NCI-H1417 treated with DMSO at 0.1 percent for 48 hours (cell line): ENCODE measurements at places on chromosomes 4 and X.

DNA sequence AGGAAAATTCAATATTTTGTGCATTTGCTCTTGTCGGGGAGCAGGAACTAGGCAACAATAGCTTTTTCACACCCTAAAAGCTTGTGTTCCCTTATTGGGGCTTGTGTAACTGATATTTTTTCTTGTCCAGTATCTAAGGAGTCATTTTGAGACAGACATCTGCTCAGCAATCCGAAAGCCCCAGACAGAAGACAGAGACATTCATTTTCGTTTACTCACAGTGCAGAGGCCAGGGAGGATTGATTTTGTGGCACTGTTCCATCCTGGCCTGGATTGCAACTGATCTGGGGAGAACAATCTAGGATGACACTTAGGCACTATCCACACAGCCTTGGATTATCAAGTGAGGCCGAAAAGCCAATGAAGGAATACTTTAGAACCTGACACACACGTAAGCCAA lies 27.4 kb upstream of the PLAC1 start:
- no peak for DNase-seq

GRCh38 chr4:110041735-110042134 lies 129.1 kb downstream of the EGF start:
- DNase-seq, result no peak

DNA sequence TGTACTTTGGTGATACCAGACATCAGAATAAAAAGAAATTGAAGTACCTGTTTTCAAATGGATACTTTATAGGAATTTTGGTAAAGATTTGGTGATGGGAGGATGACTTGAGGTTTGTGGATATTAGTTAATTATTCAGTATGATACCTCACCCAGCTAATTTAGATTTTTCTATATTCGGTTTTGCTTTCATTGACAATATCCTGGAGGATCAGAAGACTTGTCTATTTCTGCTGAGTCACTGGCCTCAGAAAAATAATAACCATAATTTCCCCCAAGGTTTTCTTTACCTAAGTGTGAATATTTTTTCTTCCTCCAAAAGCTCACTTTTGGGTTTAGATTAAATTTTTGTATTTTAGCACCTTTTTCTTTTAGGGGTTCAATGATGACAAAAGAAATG lies 100.2 kb downstream of the EGF start:
- DNase-seq, result no peak

DNA sequence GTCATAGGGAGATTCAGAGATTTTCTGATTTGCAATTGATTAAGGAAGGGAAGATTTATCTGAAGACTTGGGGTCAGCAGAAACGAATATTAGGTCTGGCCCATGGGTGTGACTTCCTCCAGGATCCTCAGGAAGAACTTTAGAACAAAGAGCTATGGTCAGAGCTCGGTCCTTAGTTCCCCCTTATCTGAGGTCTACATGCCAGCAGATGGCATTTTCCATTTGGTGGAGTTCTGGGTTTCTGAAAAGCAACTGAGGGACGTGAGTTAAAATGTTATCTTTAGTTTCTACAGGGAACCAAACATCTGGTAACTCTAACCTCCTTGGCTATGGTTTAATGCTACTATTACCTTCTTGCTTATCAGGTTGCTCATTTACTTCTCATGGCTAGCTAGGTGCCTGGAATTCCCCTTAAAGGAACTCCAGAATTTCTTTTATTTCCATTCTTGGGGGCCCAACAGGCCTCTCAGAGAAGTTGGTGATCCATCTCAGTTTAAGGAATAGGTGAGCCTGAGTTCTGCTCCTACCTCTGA lies 40.7 kb downstream of the KLF3 start:
- no peak for DNase-seq

- no peak for DNase-seq
Measured at GRCh38 chr4:26252349-26253025, 68.3 kb upstream of the RBPJ start.

DNA sequence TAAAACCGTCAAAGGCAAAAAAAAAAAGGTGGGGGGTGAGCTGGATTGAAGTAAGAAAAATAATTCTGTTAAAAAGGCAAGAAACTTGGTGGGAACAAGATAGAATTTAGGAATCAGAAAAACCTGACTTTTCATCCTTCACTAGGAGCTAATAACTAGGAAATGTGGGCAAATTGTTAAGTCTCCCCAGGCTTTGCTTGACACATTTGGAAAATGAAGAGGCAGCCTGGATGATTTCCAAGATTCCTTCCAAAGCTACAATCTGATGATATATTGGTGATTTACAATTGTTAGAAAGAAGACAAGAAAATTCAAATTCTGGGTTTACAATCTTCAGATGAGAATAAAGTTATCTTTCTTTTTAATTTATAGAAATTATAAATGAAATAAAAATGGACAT lies 1062.5 kb downstream of the ADGRL3 start:
- DNase-seq, result no peak

DNA sequence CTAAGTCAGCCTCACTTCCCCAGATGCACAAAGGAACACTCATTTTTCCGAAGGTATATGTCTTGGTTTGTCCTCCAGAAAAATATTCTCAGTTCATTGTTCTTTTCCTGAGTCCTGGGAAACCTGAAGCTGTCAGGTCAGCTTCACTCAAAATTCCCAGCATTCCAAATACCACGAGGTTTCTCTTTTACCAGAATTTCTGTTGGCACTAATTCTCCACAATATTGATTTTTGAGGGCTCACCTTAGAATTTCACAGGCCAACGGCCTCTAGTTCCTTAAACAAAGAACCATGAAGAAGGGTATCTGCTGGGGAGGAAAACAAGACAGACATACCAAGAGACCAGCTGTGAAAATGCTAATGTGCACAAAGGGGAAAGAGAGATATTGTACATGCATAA lies 8.0 kb upstream of the MAGEB5 start:
- no peak for DNase-seq

DNA sequence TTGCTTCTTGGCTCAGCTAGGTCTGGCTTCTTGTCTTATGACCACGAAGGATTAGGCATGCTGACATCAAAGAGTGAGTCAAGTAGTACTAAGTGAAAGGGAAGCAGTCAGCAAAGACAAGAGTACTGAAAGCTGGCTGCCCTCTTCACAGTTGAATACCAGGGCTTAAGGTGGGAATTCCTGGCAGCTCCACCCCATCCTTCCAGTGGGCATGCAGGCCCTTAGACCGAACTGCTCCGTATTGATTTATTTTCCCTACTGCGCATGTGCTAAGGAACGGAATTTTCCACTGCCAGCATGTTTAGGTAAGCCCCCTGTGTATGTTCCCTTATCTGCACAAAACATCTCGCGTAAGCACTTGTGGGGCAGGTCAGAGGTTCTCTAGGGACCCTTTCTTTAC lies 2320.1 kb downstream of the ARAP2 start:
- DNase-seq, result no peak

- DNase-seq, result no peak
Measured at GRCh38 chrX:45400027-45400779, 199.5 kb upstream of the DIPK2B start.

DNA sequence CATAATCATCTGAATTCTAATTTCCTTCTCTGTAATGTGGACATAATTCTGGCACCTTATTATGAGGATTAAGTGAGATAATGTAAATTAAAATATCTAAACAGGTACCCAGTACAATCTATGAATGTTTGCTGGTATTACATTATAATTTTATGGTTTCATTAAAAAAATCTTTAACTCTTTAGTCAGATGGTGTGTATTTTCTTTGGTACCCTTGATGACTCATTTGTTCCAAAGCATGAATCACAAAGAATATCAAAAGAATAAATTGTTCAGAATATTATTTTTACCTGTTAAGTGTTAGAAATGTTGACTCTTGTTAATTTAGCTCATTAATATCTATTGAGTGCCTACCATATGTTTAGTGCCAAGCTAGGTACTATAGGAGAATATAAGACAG lies 74.3 kb downstream of the SNX25 start:
- DNase-seq, result no peak

DNA sequence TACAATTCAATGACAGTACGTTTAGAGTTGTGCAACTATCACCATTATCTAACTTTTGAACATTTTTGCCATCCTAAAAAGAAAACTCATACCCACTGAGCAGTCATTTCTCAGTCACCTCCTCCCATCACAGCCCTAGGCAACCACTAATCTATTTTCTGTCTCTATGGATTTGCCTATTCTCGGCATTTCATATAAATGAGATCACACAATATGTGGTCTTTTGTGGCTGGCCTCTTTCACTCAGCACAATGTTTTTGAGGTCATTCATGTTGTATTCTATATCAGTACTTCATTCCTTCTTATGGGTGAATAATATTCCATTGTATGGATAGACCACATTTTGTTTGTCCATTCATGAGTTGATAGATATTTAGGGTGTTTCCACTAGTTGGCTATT lies 103.0 kb downstream of the PPEF1 start:
- no peak for DNase-seq

DNA sequence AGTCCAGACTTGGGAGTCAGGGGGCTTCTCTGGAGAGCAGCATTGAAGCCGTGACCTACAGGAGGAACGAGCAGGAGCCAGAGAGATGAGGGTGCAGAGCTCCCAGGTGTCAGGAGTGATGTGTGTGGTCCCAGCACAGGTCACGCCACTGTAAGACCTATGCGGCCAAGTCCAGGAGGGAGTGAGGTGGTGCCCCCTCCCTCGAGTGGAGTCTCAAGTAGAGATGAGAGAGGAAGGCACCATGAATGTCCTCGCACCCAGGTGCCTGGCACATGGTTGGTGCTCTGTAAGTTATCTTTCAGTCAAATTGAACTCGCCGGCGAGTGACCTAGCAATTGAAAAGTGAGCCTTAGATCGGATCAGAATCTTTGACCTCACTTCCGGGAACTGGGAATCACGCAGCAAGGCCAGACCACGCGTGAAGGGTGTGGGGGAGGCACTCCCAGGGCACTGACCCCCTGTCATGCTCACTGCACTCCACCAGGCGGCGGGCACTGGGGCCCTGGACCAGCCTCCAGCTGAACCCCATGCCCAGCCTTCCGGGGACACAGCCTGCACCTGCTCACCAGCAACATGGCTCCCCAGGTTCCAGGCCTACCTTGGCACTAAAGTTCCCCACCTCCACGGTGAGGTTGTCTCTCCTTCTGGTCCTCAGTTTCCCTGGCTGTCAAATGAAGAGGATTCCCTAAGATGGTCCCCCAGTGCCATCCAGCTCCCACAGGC lies 127.4 kb downstream of the HMX1 start:
- DNase-seq, result no peak

- no peak for DNase-seq
Measured at GRCh38 chr4:65096630-65097029, 573.7 kb downstream of the EPHA5 start.

- no peak for DNase-seq
Measured at GRCh38 chr4:8580321-8581093, at the start of gene GPR78. Gene GPR78 (plus strand): TSS chr4:8580392. CDS start chr4:8580983, 591 bp downstream.

GRCh38 chrX:71586929-71587328 lies 8.7 kb downstream of the GCNA start:
- no peak for DNase-seq
